ENCODE measurements at places on chromosomes 16 and 17.

DNA sequence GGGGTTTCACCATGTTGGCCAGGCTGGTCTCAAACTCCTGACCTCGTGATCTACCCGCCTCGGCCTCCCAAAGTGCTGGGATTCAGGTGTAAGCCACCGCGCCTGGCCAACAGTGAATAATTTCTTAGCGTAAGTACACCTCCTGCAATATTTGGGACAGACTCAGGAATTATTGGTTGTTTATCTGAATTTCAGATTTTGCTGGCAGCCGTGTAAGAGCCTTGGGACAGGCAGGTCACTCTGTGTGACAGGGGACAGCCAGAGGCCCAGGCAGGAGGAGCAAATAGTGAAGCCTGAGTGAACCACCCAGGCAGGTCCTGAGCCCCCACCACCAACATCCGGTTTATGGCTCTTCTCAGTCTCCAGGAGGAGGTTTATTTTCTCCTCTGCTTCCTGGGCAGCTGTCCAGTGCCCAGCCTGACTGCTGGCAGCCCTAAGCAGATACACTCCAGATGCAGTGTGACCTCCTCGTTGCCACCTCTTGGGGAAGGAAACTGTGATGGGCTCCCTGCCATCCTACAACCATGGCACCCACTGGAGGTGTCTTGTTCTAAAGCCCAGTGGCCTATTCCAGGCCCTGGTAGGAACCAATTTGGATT is 26.2 kb upstream of the ADORA2B start:
- DNase-seq, result no peak

- no peak for DNase-seq
Observed at GRCh38 chr16:10992797-10993196, 48.4 kb downstream of the CLEC16A start.

- no peak for DNase-seq
Observed at GRCh38 chr16:23206986-23207385, 24.4 kb downstream of the SCNN1G start.

- no peak for DNase-seq
Observed at GRCh38 chr16:1333149-1333812, at the start of gene BAIAP3. Gene BAIAP3 (plus strand): TSS chr16:1333645. CDS start chr16:1338550, 4,905 bp downstream.

DNA sequence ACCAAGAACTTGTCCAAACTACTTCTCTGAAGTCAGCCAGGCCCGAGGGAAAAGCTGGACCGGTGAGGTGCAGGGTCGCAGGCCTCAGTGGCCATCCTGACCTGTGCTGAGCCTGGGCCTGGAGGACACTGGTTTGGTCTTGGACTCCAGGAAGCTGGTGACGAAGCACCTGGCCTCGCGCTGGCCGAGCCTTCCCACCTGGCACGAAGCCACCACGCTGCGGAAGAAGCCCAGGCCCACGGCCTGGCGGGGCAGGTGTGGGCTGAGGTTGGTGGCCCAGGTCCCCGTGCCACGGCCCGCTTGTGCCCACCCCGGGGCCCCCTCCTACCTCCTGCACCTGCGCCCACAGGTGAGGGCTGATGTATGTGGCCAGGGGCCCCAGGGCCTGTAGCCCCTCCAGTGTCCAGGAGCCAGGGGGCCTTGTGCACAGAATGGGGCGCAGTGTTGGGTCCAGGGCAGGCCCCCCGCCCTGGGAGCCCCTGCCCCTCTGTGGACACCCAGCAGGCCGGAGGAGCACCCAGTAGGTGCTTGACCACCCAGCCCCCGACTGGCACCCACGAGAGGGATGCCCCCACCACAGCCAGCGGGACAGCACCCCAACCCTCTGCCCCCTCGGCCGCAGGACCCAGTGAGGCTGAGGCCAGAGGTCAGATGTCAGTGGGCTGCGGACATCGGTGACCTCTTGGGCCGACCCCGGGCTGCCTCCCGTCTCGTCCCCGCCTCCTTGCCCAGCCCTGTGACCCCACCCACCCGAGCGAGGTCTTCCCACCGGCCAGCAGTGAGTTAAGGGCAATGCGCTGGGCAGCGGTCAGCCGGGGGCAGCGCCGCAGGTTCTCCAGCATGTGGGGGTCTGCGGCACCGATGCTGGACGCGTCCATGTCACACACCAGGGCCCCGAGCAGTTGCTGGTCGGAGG is 13.8 kb downstream of the MSLN start:
- DNase-seq, result no peak

GRCh38 chr17:10737168-10737622 is 7.4 kb upstream of the TMEM220 start:
- peak; percentile 8 for DNase-seq

DNA sequence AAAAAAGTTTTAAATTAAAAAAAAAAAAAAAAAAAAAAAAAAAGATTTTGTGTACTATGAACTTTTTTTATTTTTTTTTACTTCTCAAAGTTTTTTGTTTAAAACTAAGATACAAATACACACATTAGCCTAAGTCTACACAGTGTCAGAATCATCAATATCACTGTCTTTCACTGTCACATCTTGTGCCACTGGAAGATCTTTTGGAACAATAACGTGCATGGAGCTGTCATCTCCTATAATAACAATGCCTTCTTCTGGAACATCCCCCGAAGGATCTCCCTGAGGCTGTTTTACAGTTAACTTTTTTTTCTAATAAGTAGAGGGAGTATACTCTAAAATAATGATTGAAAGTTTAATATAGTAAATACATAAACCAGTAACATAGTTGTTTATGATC is 295.7 kb downstream of the KCNJ2 start:
- no peak for DNase-seq

DNA sequence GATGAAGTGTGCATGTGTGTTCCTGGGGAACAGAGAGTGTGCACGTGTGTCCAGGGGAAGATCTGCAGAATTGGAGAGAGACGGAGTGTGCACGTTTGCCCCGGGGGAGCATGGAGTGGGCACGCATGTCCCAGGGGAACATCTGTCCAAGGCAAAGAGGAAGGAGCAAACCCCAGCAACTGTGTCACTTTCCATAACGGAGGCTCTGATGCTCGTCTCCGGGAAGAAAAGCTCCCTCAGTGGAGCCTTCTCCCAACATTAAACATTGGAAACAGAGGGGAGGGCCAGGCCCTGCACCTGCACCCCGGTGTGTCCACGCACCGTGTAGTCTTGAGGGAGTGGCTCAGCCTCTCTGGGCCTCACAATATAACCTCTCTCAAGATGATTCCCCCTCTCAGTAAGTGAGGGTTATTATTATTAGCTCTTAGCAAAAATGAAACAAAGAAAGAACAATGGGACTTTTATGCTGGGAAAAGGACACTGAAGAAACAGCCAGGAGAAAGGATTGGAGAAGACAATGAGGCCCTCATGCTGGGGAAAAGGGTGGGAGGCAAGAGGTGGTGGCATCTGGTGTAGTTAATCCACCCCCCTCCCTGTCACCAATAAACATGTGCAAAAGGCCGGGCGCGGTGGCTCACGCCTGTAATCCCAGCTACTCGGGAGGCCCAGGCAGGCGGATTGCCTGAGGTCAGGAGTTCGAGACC is 7.6 kb downstream of the RAB40B start:
- DNase-seq, result no peak

- no peak for DNase-seq
Observed at GRCh38 chr17:2363851-2364762, 26.8 kb downstream of the SGSM2 start.

Data from stimulated activated CD4-positive, alpha-beta T cell treated with anti-CD3 and anti-CD28 coated beads, Interleukin-12 subunit alpha, Interleukin-12 subunit beta, amount 100 ng/mL, for 24 hours (primary cell).